ENCODE measurements at places on chromosomes 2 and 18.
A peak's percentile ranks its signal among the peaks of the same experiment; 100 is the strongest.

- DNase-seq, result no peak
Measured at GRCh38 chr2:219356834-219357233, 24.3 kb upstream of the RESP18 start.

- no peak for DNase-seq
Measured at GRCh38 chr2:56102866-56103265, 80.9 kb upstream of the CCDC85A start.

GRCh38 chr2:47250586-47251403 lies 95.7 kb upstream of the STPG4 start:
- DNase-seq, result no peak

- DNase-seq, result no peak
Measured at GRCh38 chr2:120203251-120204021, 19.8 kb downstream of the TMEM185B start.

DNA sequence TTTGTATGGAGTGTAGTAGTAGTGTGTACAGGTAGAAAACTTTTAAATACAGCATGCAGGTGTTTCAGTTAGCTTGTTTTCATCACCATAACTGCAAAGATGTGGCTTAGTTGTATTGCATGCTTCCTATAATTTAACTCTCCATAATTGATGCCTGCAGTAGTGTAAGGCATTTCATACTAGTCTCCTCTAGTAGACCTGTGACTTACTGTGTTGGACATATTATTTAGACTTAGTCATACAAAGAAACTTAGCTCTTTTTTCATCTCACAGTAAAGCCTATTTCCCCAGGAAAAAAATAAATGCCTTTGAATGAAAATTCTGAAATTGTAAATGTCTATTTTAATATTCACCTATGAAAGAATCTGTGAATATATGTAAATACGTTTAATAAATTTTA lies 52.8 kb upstream of the TWSG1 start:
- no peak for DNase-seq

- no peak for DNase-seq
Measured at GRCh38 chr2:128367601-128368359, 49.1 kb upstream of the HS6ST1 start.

- DNase-seq, result no peak
Measured at GRCh38 chr18:12093520-12094257, at the start of gene ANKRD62. Gene ANKRD62, plus strand, starts transcription at chr18:12093843. Its CDS starts 175 bp downstream, at chr18:12094018.

- DNase-seq, result no peak
Measured at GRCh38 chr2:30217644-30218337, 13.5 kb upstream of the LBH start.

DNA sequence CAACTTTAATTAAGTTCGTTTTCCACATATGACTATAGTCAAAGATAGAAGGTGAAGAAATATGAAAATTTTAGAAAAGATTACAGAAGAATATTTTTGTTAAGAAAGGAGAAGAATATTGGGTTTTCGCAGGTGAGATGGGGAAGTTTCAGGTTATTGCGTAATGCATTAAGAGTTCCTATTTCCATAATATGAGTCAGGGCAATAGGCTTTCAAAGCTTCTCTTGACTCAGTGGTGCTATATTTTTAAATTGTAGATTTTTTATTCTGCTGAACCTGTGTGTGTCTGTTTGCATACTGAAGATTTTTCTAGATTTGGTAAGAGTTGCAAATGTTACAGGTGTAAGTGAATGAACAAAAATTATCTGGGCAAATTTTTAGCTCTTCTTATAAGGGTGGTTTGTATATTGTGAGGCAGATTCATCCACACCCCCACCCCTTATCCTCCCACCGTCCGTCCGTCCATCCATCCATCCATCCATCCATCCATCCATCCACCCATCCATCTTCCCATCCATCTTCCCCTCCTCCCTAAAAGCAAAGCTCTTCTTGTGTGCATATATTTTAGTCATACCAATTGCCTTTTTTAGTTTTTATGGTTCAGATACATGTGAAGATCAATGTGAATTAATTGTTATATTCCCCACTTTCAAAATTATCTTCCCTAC lies 69.6 kb downstream of the MYO1B start:
- no peak for DNase-seq

GRCh38 chr2:43026426-43027096 lies 199.8 kb downstream of the ZFP36L2 start:
- DNase-seq, result no peak

- DNase-seq, result no peak
Measured at GRCh38 chr2:233656443-233656842, 15.3 kb upstream of the UGT1A9 start.

- peak; percentile 63 for DNase-seq
Measured at GRCh38 chr2:44941551-44942234, at the start of gene SIX3. Gene SIX3, plus strand, starts transcription at chr2:44941702. Its CDS starts 403 bp downstream, at chr2:44942105.

DNA sequence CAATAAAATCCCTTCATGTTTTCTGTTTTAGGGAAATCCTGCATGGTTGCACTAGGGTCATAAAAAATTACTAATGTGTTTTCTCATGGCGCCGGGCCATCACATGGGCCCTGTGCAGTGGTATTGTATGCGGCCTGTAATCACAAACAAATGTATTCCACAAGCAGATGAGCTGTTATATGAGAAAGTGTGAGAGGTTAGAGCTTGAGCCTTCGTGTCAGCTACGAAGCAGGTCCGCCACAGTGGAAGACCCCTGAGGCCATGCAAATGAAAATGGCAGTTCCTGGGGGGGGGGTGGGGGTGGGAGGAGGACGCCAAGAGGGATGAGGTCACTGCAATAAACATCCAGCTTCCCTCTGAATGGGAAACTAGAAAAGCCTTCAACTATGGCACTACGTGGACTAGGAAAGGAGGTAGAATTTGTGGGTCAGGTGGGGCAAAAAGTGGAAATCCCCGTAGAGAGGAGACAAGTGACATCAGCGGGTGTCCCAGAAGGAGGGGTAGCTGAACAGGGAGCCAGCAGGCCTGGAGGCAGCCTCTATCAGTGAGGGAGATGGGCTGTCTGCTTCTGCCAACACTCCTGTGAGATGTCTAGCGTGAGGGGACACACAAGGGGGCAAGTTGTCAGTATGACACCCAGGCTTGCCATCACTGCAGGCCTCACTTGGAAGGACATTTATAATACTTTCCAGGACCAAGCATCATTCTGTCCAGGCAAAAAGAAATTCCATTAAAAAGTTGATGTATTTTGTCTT lies 130.3 kb upstream of the CTAGE1 start:
- no peak for DNase-seq

DNA sequence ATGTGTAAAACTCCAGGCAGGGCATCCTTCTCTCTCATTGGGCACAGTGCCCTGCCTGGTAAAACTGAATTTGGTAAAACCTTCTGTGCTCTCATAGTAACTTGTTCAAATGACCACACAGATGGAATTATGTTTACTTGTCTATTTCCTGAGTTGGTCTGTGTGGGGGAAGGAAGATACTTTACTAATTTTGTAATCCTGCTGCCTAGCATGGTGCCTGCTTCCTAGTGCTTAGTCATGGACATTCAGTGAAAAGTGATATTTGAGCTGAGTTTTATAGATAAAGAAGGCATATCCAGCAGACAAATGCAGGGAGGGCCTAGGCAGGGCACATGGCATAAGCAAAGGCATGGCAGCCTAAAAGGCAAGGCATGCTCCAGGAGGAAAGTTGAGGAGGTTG lies 199.4 kb downstream of the FSHR start:
- DNase-seq, result no peak

DNA sequence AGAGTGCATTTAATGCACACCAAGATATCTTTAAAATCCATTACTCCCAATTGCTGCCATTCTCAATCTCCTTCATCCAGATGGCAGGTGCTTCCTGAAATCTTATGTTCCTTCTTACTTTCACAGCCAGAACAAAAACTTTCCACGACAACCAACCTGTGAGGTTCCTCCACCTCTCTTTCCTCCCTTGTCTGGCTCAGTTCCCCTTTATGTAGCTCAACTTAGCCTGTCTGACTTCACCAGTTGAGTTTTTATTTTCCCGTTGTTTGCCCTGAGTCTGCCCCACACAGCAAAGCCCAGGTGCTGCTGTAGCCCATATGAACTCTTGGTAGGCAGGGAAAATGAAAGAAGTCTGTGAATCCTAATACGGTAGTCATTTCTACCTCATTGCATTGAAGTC lies 112.5 kb downstream of the MREG start:
- DNase-seq, result no peak

DNA sequence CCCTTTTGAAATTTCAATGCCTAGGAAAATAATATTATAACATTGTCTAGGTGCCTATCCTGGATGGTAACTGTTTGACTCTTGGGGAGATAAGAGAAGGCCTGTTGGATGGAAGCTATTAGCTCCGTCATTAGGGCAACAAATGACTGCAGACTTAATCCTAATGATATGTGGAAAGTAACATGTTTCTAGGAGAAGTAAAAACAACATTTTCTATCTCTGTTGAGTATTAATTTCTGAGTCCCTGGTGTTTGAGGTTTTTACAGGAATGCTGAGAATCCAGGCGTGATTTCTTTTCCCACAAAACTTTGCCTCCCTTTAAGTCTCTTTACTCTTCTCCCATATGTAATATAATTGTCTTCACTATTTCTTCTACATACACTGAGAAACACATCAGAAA lies 159.1 kb downstream of the GALNT1 start:
- no peak for DNase-seq

DNA sequence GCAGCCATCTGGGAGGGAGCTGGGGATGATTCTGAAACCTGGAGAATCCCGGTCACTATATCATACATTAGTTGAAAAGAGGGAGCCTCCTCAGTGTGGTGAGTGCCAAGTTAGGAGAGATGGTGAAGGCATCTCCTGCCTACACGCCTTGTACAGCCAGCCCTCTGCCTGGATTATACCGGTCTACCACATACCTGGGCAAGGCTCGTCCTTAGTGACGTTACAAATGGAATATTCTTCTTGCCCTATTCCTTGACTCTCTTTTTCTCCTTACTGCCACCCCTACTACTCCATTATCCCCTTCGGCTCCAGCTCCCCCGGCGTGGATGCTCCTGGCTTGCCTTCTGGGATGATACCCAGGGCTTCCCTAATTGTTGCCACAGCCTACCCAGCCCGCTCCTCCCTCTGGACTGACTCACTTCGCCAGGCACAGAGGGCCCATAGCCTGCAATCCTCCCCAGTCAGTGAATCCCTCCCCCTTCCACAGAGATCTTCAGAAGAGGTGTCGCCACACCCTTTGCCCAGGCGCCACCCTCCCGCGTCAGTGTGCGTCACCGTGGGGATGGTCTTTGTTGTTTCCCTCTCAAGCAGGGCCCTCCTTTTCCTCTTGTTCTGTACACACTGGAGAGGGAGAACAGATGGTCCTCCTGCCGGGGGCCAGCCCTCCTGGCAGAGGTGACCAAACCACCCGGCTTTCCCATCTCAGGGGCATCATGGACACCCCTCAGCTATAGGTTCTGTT lies 115.2 kb upstream of the EPAS1 start:
- DNase-seq, result no peak

- DNase-seq, result peak; percentile 60
Measured at GRCh38 chr2:88692187-88692586, 714 bp downstream of the RPIA start.

GRCh38 chr2:174124181-174124580 lies 124.2 kb downstream of the OLA1 start:
- DNase-seq, result no peak

GRCh38 chr2:70919672-70920366 lies 15.9 kb upstream of the ATP6V1B1 start:
- peak; percentile 82 for DNase-seq

GRCh38 chr2:85865539-85866164 lies 23.1 kb downstream of the ST3GAL5 start:
- peak; percentile 60 for DNase-seq

DNA sequence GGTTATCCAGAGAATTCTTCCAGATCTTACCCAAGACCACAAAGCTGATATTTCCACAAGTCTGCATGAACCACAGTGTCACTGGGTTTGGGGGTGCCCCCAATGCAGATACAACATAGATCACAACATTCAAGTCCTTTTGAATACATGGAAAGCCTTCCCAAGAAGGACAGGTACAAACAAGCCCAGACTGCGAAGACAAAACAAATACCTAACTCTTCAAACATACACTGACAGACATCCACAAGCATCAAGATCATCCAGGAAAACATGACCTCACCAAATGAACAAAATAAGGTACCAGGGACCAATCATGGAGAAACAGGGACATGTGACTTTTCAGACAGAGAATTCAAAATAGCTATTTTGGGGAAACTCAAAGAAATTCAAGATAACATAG lies 93.1 kb downstream of the MDH1 start:
- DNase-seq, result no peak

GRCh38 chr2:152580714-152581113 lies 136.5 kb downstream of the PRPF40A start:
- DNase-seq, result no peak

- no peak for DNase-seq
Measured at GRCh38 chr18:77006305-77007175, 126.0 kb downstream of the MBP start.

GRCh38 chr18:50629148-50629631 lies 69.3 kb downstream of the MAPK4 start:
- DNase-seq, result no peak

GRCh38 chr2:223051693-223052289 lies at the start of gene KCNE4:
Gene KCNE4, plus strand, starts transcription at chr2:223052190. Its CDS starts 641 bp downstream, at chr2:223052831.
- no peak for DNase-seq

- DNase-seq, result no peak
Measured at GRCh38 chr2:157173740-157174184, 83.7 kb upstream of the GALNT5 start.

GRCh38 chr18:2994603-2995432 lies 18.1 kb downstream of the LPIN2 start:
- DNase-seq, result peak; percentile 79

- DNase-seq, result no peak
Measured at GRCh38 chr2:172655838-172656573, 79.6 kb upstream of the RAPGEF4 start.

DNA sequence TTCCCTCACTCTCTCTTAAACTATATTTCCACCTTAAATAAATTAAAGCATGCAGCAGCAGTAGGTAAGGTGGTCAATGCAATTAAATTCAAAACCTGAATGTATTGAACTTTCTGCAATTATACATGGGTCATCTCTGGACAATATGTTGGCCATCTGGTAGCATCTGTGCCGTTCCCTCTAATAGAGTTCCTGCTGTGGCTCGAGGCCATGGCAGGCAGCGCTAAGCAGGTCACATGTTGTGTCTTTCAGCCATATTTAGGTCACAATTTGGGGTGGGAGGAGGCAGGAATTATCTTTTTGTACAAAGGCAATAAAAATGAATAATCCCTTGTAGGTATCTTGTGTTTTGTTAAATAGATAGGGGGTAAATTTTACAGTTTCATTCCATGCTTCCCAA lies 676.2 kb downstream of the ZEB2 start:
- DNase-seq, result no peak

GRCh38 chr2:84395820-84396219 lies 63.3 kb downstream of the SUCLG1 start:
- DNase-seq, result no peak

DNA sequence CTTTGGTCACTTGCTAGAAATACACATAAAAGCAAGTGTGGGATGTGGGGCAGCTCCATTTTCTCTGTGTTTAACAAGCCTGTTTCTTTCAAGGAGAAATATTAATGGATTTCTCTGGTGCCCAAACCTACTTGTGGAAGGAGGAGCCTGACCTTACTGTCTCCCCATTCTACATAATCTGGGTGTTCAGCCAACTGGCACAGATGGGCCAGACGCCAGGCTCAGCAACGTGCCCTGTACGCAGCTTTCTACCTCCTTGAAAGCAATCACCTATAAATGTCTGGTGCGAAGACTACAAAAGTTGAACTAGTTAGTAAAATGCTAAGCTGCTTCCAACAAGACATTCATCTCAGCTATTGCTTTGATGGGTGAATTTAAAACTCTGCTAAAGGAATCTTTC lies 33.2 kb upstream of the MYO3B start:
- DNase-seq, result no peak

Data from stimulated activated CD4-positive, alpha-beta T cell treated with anti-CD3 and anti-CD28 coated beads, Interleukin-15, amount 100 ng/mL, for 24 hours (primary cell).